Activated CD4-positive, alpha-beta T cell treated with anti-CD3 and anti-CD28 coated beads, Interleukin-2, Interleukin-4, amounts not matched to agents 100 ng/mL and 50 ng/mL, durations not matched to agents 16 hours and 8 hours (primary cell): ENCODE measurements at places on chromosomes 1 and 21.

DNA sequence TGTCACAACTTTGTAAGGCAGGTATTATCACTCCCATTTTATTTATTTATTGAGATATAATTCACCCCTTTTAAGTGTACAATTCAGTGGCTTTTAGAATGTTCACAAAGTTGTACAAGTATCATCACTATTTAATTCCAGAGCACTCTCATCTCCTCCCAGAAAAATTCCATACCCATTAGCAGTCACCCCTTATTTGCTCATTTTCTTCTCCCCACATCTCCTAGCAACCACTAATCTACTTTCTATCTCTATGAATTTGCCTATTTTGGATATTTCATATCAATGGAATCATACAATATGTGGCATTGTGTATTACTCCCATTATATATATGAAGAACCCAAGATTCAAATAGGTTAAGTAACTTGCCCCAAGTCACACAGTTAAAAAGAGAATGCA lies 7.0 kb downstream of the DSTYK start:
- DNase-seq, result no peak

DNA sequence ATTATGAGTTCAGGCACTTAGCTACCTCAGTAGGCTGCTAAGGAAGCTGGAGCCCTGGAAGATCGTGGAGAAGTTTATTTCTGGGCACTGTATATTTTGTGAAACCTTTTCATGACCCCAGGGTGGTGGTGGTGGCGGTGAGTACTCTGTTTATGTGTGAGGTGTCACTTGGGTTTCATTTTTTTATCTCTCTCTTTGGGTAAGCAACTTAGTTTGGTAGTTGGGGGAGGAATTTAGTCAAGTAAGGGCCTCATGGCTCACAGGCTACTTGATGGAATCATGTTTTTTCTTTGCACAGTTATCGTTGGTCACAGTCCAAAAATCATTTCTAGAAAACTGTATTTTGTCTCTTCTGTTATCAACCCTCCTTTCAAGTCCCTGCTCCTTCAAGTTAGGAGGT lies 33.9 kb downstream of the C1orf141 start:
- no peak for DNase-seq

DNA sequence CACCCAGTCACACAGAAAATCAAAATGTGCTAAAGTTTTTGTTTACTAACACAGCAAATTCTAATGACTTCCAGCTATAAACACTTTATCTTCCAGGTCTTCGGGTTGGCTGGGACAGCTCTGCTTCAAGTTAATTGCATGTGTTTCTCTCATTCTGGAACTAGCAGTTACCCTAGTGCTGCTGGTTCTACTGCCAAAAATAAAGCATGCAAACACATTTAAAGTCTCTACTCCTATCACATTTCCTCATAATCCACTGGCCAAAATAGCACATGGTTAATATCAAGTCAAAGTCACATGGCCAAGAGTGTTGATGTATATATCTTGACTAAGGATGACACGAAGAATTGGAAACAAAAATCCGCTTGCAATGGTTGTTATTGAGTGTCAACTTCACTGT lies 973.1 kb upstream of the ADGRL2 start:
- DNase-seq, result no peak

GRCh38 chr1:43008115-43009060 lies 49.7 kb upstream of the SLC2A1 start:
- DNase-seq, result no peak

DNA sequence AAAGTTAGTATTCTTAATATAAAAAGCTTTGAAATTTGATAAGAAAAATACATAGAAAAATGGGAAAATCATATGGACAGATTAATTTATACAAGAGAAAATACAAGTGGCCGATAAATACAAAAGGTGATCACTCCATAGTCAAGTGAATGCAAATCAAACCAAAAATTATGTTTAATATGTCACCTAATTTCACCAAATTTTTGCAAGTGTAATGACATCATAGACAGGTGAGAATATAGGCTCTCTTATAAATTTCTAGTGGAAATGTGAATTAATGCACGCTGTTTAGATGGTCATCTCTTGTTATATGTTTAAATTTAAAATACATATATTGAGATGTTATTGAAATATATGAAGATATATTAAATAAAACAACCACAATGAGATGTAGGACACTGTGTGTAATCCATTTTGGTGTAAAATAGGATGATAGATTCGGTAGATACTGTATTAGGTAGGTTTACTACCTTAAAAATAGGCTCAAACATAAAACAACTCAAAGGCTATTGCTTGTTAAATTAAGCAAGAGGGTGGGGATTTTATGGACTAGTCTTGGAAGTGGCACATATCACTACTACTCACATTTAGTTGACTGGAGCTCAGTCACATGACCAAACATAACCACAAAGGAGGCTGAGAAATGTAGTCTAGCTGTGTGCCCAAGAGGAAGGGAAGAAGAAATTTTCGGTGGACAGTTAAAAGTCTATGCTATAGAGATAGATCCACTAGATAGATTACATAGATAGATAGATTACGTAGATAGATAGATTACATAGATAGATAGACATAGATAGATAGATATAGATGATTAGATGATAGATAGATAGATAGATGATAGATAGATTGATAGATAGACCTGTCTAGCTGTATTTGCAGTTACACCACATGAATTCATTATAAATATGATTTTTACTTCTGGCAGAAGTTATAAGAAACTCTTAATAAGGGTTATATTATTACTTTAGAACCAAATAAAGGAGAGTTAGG lies 9.2 kb downstream of the INSL5 start:
- DNase-seq, result no peak

GRCh38 chr1:156053768-156054499 lies at the start of gene UBQLN4:
UBQLN4 (minus strand) TSS chr1:156053798; CDS start chr1:156053701, 97 bp downstream.
- DNase-seq, result peak; percentile 90

GRCh38 chr1:70528590-70529333 lies 117.7 kb downstream of the CTH start:
- peak; percentile 15 for DNase-seq

- DNase-seq, result peak; percentile 30
These were observed 70.8 kb downstream of the TIAM1 start for GRCh38 chr21:31273278-31273677.

- no peak for DNase-seq
These were observed 19.1 kb downstream of the COL6A2 start for GRCh38 chr21:46116776-46117585.

GRCh38 chr1:233410906-233411305 lies 83.4 kb downstream of the MAP3K21 start:
- no peak for DNase-seq

- DNase-seq, result no peak
These were observed 2.0 kb downstream of the PRMT6 start for GRCh38 chr1:107058245-107059032.

- no peak for DNase-seq
These were observed 13.7 kb upstream of the SRP9 start for GRCh38 chr1:225763716-225764548.

DNA sequence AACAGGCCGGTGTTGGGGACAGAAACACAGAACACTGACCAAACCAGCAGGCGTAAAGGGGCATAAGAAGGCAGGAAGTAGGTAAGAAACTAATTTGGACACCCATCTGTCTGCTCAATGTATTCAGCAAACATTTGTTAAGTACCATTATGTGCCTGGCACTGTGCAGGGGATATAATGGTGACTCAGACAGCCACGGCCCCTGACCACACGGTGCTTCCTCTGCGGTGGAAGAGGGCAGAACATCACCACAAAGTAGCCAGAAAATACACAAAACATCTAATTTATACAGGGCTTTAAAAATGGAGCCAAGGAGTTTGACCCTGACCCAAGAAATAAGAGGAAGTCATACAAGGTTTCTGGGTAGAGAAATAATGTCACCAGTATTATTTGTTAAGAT lies 12.9 kb downstream of the DNAJC11 start:
- DNase-seq, result peak; percentile 13

- no peak for DNase-seq
These were observed 45.8 kb upstream of the RCC2 start for GRCh38 chr1:17485281-17485680.

DNA sequence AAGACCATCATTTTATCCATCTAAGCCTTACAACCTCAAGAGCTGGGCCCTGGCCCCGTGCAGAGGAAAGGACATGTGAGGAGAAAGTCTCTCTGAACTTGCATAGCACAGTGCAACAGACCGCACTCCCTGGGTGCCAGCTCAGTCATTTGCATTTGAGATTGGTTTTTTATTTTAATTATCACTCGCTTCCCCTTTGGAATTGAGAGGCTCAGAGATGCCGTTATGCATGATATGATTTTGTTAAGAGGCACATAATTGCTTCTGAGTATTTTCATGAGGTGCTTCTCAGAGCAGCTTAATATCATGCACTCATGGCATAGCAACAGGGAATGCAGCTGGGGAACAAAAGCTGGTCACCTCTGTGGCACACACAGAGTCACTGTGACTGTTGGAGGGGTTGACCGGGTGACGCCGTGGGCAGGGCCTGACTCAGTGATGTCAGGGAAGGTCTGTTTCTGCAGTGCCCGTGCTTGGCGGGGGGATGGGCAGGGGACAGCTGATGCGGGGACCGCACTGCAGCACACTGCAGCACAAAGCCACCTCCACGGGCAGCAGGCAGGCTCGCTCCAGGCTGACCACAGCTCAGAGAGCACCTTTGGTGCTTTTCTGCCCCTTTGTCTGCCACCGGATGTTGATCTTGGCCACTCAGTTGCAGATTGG lies 43.2 kb upstream of the VAMP3 start:
- DNase-seq, result no peak

DNA sequence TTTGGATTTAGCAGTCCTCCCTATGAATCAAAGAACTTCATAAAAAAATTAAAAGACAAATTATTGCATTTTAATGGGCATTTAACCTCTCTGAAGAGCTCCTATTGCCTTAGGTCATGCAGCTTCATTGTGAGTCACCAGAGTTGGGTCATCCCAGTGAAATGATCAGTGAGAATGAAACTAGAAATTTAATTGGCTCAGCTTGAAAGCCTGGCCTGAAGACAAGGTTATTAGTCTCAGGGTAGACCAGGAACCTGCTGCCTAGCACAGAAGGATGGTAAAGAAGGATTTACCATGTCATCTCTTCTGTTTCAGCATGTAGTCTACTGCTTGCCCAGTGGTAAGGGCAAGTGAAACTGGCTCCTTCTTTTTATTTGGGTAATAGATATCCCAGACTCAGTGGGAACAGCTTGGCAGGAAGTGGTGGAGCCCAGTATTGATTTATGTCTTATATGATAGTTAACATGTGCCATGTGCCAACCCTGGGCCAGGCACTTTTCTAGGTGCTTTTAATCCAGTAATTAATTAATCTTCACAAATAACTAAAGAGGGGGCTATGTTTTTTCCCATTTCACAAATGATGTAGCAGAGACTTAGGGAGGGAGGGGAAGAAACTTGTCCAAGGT lies 23.6 kb downstream of the LAMC2 start:
- DNase-seq, result peak; percentile 55

GRCh38 chr1:206792939-206793607 lies 20.8 kb upstream of the IL10 start:
- no peak for DNase-seq

DNA sequence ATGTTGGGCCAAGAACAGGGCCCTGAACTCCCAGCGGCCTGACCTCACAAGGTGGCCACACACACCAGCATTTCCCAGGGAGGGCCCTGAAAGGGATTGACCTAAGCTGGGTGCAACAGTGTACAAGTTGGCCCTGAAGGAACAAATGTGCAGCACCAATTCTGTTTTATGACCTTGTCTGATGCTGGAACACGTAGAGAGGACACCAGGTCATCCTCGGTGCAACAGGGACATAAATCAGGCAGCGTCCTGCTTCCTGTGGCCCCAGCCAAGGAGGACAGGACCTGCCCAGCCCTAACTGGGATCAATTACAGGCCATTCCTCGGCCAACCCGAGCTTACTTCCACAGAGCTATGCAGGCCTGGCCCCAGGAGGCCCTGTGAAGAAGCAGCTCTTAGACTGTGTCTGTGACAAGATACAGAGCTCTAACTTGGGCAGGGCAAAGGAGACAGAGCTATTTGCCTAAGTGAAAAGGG lies 12.8 kb upstream of the PHC2 start:
- no peak for DNase-seq

DNA sequence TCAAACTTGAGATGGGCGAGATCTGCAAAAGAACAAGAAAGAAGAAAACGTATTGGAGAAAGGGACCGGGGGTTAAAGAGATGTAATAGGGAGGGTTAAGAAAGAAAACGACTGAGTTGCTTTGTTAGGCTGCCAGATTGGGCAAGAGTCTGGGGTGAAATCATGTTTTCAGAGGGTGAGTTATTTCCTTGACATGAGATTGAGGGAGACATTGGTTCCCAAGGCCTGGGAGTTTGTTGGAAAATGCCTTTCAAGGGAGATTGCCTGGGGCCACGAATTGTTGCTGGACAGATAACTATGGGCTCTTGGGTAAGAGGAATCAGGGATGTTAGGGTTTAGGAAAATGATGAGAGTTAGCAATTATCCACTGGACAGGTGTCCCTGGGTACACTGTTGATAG lies 776 bp upstream of the CADM3 start:
- DNase-seq, result no peak

- DNase-seq, result no peak
These were observed 74.1 kb downstream of the VPS26C start for GRCh38 chr21:37193006-37193405.

GRCh38 chr21:15149600-15150224 lies 84.9 kb upstream of the NRIP1 start:
- no peak for DNase-seq

DNA sequence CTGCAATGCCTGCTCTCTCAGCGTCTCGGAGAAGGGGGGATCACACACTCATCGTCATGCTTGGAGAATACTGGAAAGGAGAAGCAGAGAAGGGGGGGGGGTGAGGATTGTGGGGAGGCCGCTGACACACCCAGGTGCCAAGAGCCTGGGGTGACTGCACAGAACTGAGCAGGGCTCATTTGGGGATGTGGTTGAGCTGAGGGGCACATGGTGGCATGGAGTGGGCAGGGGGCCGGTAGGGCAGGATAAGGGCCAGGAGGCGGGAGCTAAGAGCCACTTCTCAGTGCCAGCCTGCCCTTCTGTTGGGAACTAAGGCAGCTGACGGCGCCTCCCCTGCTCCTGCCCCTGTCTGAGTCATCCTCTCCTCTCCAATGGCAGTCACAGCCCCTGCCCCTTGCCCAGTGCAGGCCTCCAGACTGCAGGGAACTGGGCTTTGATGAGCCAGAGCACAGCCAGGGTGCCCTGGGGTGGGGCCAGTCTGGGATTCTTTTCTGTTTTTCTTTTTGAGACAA lies 27.2 kb downstream of the MRPL37 start:
- DNase-seq, result no peak

GRCh38 chr1:31790641-31791091 lies 25.2 kb downstream of the SPOCD1 start:
- no peak for DNase-seq

GRCh38 chr1:165490175-165490574 lies 45.2 kb upstream of the RXRG start:
- DNase-seq, result no peak

GRCh38 chr21:35512346-35512745 lies 463.2 kb upstream of the RUNX1 start:
- DNase-seq, result no peak
